ENCODE measurements at places on chromosomes 1 and 21.

DNA sequence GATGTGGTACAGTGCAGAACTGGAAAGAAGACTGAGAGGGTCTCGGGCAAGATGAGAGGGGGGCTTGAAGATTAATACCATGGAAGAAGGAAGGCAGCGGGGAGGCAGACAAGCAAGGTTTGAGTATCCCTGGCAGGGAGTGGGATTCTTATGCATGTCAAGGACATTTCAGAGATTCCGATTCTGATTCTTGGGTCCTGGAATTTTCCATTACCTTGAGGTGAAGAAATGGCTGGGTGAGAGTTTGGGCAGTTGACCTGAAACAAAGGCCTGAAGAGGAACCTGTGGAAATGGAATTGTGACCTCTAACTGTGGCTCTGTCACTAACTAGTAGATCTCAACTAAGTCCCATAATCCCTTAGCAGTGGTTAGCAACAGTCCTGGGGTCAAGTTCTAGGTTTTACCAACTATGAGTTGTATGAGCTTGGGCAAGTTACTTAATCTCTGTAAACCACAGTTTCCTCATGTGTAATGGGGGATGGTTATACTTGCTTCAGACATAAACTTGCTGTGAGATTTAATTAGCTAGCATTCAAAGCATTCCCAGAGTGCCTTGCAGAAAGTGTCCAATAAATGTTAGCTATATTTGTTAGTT lies 8.6 kb upstream of the ACTN2 start:
- no peak for DNase-seq

- no peak for DNase-seq
Measured at GRCh38 chr1:113792986-113793385, 19.3 kb downstream of the RSBN1 start.

- DNase-seq: no peak
Measured at GRCh38 chr1:95382000-95382786, 148.2 kb downstream of the RWDD3 start.

GRCh38 chr1:155681776-155682175 lies 6.8 kb downstream of the YY1AP1 start:
- no peak for DNase-seq

GRCh38 chr1:19772053-19772452 lies 27.7 kb downstream of the TMCO4 start:
- no peak for DNase-seq

GRCh38 chr1:7111853-7112252 lies 326.6 kb downstream of the CAMTA1 start:
- no peak for DNase-seq

DNA sequence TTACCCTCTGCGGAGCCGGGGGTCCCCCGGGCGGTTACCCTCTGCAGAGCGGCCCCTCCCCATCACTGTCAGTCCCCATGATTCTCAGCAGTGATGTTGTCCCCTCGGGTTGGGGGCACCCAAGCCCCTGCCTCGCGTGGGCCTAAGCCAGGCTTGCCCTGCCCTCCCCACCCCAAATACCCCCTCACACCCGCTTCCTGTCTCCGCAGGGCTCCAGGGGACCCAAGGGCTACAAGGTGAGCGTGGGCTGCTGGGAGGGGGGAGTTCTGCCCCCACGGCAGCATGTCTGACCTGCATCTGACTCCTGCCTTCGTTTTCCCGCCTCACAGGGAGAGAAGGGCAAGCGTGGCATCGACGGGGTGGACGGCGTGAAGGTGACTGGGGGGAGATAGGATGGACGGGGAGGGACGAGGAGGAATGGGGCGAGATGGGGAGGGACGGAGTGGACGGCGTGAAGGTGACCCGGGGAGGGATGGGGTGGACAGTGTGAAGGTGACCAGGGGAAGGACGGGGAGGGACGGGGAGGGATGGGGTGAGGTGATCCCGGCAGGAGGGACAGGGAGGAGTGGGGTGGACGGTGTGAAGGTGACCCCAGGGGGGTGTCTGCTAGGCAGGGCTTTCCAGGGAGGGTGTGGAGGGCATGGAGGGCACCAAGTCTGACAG lies 8.6 kb downstream of the COL6A1 start:
- no peak for DNase-seq

DNA sequence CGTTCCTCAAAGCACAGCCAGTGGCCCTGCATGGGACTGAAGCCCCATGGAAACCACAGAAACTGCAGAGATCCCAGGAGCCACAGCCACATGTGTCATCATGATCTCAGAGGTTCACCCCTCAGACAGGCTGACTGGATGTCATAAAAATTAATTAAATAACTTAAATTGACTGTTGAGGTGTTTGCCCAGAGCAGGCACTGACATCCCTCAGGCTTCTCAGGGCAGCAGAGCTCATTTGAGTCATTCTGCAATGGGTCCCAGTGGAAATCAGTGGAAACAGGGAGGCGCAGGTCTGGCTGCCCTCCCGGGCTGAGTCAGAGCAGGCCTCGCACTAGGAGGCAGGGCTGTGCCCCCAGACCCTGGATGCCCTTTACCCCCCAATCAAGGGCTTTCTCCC lies 135.1 kb downstream of the CDC7 start:
- DNase-seq: no peak

DNA sequence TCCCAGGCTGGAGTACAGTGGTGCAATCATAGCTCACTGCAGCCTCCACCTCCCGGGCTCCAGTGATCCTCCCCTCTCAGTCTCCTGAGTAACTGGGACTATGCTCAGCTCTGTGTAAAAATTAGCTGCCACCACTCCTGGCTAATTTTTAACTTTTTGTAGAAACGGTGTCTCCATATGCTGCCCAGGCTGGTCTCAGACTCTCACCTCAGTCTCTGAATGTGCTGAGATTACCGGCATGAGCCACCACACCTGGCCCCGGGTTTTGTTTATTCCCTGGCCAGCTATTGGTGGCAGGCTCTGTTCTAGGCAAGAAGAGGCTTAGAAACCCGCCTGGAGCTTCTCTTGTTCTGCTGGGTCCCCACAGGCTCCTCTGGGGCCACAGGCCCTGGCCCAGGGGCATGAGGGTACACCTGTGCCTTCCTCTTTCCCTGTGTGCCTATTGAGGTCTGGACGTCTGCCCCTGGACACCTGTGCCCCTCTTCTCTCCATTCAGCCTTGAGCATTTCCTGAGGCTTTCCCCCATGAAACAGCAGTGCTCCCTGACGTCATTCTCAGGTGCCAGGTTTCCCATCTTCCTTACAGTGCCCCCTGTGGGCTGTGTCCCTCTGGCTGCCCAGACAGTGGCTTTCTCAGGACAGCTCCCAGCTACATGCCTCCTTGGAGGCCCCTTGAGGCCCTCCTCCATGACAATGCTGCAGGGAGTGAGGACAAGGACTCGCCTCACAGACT lies 57.5 kb downstream of the PCP4 start:
- no peak for DNase-seq

Data from activated CD4-positive, CD25-positive, alpha-beta regulatory T cell treated with anti-CD3 and anti-CD28 coated beads, Interleukin-2, amount 50 U/mL, for 72 hours (primary cell).